ENCODE measurements at places on chromosomes 12 and 14. TPM values are rescaled to one million over a fixed set of nuclear protein-coding genes. Genes with fewer than 3 reads are reported as not detected.

- no peaks in the 10 kb centered on the region for H3K4me1 ChIP-seq
- no peak for DNase-seq
- H3K4me3 ChIP-seq = no peak overlapping the region
- H3K27ac ChIP-seq = no peak overlapping the region
- H3K27me3 ChIP-seq = no peaks in the 10 kb centered on the region
Observed at GRCh38 chr14:32764131-32764530, 174.5 kb upstream of the NPAS3 start.

- H3K4me3 ChIP-seq = no peak overlapping the region
- no peak overlapping the region for H3K27ac ChIP-seq
- H3K36me3 ChIP-seq = peaks cover 14% of the 10 kb centered on the region
- H3K27me3 ChIP-seq = no peaks in the 10 kb centered on the region
- H3K4me1 ChIP-seq = no peaks in the 10 kb centered on the region
Observed at GRCh38 chr12:107035733-107036132, 48.8 kb upstream of the MTERF2 start.

DNA sequence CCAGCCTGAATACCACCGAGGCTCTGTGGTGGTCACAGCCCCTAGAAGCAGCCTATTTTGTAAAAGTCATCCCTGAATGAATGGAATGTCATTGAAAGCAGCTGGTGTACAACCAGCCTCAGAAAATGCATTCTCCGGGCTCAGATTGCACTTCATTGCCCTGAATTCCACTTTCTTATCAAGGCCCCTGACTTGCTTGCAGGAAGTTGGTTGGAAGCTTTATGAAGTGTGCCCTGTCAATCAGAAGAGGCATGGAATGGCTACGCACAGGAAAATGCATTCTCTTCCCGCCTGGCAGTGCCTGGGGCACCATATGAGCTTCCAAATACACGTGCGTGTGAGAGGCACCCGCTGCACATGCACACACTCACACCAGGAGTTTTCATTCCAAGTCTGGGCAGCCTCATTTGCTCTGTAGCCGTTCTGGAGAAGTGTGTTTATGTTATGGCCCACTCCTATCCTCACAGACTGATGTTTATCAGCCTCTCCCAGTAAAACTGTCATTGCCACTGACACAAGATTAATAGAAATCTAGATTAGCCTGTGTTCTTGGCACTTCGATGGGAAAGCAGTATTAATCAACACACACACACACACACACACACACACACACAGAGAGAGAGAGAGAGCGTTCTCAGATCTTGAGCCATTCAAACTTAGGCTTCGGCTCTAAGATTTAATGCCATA is 63.9 kb downstream of the NUAK1 start:
- H3K4me1 ChIP-seq = peaks cover 5% of the 10 kb centered on the region
- no peak for DNase-seq
- no peak overlapping the region for H3K27ac ChIP-seq
- H3K27me3 ChIP-seq = peaks cover 11% of the 10 kb centered on the region
- H3K36me3 ChIP-seq = no peaks in the 10 kb centered on the region

- no peak within 1 kb of the TSS for H3K27ac ChIP-seq
- no peak within 1 kb of the TSS for H3K4me3 ChIP-seq
- H3K36me3 ChIP-seq = peaks cover 8% of the 10 kb centered on the region
- H3K27me3 ChIP-seq = peaks cover 37% of the 10 kb centered on the region
Observed at GRCh38 chr12:52274521-52275120, at the start of gene KRT86. Gene KRT86, plus strand, starts transcription at chr12:52274645. Its CDS starts 27,272 bp downstream, at chr12:52301917.

- no peak for DNase-seq
- H3K27ac ChIP-seq = no peak overlapping the region
- no peaks in the 10 kb centered on the region for H3K36me3 ChIP-seq
- H3K27me3 ChIP-seq = peaks cover 12% of the 10 kb centered on the region
Observed at GRCh38 chr12:96117460-96117859, 76.7 kb upstream of the ELK3 start.

The ABHD12B gene
- total RNA-seq = not detected

All from activated T-helper 1 cell treated with anti-CD3 and anti-CD28 coated beads, Interleukin-12 subunit alpha, Interleukin-12 subunit beta, Interleukin-2, Interleukin-4 antibody, amounts not matched to agents 30 ng/mL and 10 ng/mL and 1 ng/mL, durations not matched to agents 14 hours and 24 hours and 36 hours (primary cell).